ENCODE measurements at places on chromosomes 2 and 18. TPM values are rescaled to one million over a fixed set of nuclear protein-coding genes. Genes with fewer than 3 reads are reported as not detected.
A peak's percentile ranks its signal among the peaks of the same experiment; 100 is the strongest.

DNA sequence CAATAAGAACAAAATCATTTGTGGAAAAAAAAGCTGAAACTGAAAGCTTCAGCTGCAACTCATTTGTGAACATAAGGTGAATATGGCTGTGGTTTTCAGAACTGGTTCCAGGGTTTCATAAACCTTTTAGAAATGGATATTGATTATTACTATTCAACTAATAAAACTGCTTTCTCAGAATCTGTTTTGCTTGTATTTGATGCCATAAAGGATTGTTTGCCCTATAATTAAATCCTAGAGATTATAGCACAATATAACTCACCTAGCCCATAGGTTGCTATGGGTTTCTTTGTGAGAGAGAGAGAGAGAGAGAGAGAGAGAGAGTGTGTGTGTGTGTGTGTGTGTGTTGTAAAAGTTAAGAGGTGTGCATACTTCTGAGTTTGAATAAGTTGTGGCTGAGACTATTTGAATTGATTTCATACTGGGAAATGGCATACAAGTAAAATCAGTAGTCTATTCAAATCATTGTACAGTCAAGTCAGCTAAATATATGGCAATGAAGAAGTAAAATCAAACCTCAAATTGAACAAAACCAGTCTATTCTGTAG is 339.2 kb downstream of the ARHGAP15 start:
- no peak for DNase-seq

DNA sequence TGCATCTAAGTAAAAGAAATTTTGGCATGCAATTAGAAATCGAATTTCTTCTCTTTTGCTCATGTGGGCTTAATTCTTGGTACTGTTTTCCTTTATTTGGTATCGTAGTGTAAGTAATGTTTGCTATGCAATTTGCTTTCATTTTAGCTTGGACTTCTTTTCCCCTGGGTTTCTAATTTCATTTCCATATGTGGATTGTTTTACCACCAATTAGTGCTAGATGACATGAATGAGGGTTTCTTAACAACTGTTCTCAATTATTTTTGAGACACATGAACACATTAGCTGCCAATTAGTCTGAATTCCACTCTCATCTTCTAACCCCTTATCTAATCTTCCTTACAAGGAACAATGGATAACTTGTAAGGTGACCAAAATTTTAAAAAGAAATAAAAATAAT is 1047.2 kb upstream of the PIK3C3 start:
- DNase-seq: no peak

GRCh38 chr2:241885291-241885945 is 15.9 kb downstream of the RTP5 start:
- DNase-seq: peak; percentile 46

DNA sequence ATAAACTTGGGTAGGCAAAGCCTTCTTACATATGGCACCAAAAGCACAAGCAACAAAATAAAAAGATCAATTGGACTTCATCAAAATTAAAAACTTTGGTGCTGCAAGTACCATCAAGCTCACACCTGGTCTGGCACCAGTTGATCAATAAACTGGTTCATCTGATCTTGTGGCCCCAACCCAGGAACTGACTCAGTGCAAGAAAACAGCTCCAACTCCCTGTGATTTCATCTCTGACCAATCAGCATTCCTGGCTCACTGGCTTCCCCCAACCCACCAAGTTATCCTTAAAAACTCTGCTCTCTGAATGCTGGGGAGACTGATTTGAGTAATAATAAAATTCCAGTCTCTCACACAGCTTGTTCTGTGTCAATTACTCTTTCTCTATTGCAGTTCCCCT is 8.4 kb downstream of the EPG5 start:
- no peak for DNase-seq

GRCh38 chr2:208269091-208269490 is 3.0 kb downstream of the PIKFYVE start:
- DNase-seq: no peak

MAP4K4 gene
- 79.7 TPM for total RNA-seq

DNA sequence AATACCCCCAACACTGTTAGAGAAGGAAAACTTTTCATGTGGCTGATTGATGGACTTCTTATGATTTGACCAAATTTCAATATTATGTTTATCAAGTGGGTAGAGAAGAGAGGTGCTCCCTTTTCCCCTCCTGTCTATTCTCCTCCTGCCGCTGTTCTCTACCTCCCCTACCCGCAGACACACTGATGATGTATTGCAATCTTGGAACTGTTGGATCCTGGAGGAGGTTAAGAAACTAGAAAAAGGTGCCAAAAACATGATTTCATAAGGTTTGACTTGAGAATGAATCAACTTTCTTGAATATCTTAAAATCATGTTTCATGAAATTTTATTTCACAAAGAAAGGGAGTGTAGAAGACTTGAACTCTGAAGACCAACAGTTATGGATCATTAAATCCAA is 125.8 kb downstream of the MEIS1 start:
- DNase-seq: no peak

MROH2A gene
- not detected for total RNA-seq

DNA sequence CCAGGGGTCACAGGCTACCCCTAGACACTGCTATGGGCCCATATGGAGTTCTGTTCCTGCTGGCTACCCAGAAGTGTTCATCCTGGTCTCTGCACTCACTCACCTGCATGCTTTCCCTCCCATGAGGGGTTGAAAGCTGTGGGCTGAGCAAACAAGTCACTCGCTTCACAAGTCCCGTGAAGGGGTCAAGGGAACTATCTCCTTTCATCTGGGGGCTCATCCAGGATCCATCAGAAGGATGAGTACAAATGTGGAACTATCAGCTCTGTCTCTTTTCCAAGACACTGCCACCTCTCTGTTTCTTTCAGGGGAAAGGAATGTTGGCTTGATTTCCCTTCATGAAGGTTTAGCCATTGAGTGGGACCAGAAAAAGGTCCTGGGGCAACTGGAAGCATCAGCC is 21.7 kb downstream of the SULT1C4 start:
- no peak for DNase-seq

YES1 gene
- total RNA-seq: 86.2 TPM

GRCh38 chr2:189485146-189485545 is 43.9 kb downstream of the WDR75 start:
- DNase-seq: peak; percentile 49

- no peak for DNase-seq
These were observed 23.9 kb downstream of the CALCRL start for GRCh38 chr2:187424146-187424545.

- DNase-seq: no peak
These were observed 809.0 kb downstream of the BCL11A start for GRCh38 chr2:59744436-59744835.

DNA sequence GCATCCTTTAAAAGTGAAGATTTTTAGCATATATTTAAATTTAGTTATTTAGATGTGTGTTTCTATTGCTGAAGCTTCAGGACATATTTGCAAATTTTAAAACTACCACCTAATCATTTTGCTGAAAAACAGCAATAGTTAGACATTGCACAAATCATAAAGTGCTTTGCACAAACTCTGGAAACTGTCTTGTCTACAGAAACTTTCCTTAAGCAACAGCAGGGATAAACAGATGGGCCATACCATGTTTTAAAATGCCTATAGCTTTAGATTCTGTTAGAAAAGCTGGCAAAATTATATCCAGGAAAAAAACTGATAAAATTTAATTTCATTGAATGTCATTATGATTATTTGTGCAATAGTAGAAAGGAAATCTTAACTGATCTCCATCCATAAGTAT is 1313.9 kb upstream of the ACVR2A start:
- DNase-seq: peak; percentile 19

GRCh38 chr18:74083557-74083952 is 64.1 kb downstream of the FBXO15 start:
- DNase-seq: no peak

DNA sequence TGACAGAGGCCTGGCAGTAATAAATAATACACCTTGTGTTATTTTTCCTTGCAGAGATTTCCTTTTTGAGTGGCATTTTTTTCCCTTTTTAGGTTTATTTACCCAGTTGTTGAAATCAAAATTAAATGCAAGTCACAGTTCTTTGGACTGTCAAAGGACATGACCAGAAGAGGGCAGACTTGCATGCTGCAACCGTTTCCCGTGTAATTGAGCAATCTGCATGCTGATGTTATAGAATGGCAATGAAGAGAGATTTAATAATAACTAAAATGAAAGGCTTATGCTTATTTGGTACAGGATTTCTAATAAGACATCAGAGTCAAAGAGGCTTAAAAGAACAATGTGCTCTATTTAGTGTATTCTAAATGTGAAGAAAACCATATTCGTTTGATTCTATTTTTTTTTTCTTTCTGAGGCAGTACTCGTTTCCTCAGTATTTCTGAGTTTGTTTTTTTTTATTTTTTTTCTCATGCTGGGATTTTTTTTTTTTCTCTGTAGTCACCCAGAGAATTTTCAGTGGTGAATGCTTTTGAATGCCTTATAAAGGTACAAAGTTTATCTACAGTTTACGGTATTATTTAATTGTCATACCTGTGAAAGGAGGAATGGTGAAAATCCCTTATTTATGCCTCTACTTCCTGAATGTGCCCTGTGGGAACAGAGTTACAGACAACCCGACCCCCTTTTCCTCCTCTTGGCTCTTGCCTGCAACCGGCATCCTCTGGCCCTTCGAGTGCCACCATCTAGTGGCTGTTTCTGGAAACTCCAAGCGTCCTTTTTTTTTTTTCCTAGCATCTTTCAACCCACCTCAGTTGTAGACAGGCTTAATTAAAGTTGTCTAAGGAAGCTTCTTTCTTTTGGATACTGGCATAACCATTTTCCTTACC is 368.5 kb downstream of the LRRTM1 start:
- DNase-seq: peak; percentile 76

- DNase-seq: no peak
These were observed 109.3 kb downstream of the FHOD3 start for GRCh38 chr18:36406805-36407204.

GRCh38 chr2:151560289-151560688 is 150.6 kb downstream of the RIF1 start:
- peak; percentile 89 for DNase-seq

- no peak for DNase-seq
These were observed 207.6 kb upstream of the CCDC150 start for GRCh38 chr2:196431957-196432356.

GRCh38 chr2:128421861-128422311 is 103.2 kb upstream of the HS6ST1 start:
- no peak for DNase-seq

GRCh38 chr18:73409242-73409641 is 541.5 kb upstream of the NETO1 start:
- DNase-seq: no peak

FSHR gene
- total RNA-seq: not detected

DNA sequence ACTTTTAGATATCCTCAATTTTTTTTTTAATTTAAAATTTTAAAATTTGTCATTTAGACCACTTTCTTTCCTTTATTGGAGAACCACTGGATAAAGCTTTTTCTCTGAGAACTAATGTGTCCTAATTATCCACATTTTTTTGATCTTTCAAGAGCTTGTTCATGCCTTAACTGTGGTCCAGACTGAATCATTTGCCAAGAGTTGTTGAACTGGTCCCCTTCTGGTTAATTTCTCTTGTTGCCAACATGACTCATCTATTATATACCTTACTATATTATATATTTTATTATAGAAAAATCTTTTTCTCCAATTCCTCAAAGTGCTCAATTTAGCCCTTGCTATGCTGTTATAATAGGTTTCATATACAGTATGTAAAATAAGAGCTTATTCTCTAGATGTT is 53.1 kb upstream of the TMEM87B start:
- DNase-seq: no peak

UGT1A4 gene
- not detected for total RNA-seq

GRCh38 chr2:203875471-203875870 is 7.9 kb downstream of the CTLA4 start:
- no peak for DNase-seq

- DNase-seq: no peak
These were observed 5.1 kb upstream of the DNAJC5G start for GRCh38 chr2:27270131-27270530.

GRCh38 chr18:59139291-59139614 is 431 bp upstream of the SEC11C start:
- no peak for DNase-seq

GRCh38 chr2:196130039-196130825 is 41.1 kb downstream of the STK17B start:
- DNase-seq: no peak

GRCh38 chr2:16661936-16662839 is 3.4 kb downstream of the CYRIA start:
- DNase-seq: no peak

GRCh38 chr18:58163004-58163590 is 119.1 kb downstream of the NEDD4L start:
- DNase-seq: no peak

GRCh38 chr2:31137211-31138036 is 816 bp downstream of the GALNT14 start:
- peak; percentile 14 for DNase-seq

PRKAG3 gene
- total RNA-seq: not detected

GRCh38 chr2:108594132-108594981 is 60.1 kb downstream of the LIMS1 start:
- DNase-seq: peak; percentile 62

- no peak for DNase-seq
These were observed 2.4 kb downstream of the OSR1 start for GRCh38 chr2:19355931-19356544.

- DNase-seq: peak; percentile 92
These were observed 26.0 kb upstream of the FOSL2 start for GRCh38 chr2:28366496-28367282.

DNA sequence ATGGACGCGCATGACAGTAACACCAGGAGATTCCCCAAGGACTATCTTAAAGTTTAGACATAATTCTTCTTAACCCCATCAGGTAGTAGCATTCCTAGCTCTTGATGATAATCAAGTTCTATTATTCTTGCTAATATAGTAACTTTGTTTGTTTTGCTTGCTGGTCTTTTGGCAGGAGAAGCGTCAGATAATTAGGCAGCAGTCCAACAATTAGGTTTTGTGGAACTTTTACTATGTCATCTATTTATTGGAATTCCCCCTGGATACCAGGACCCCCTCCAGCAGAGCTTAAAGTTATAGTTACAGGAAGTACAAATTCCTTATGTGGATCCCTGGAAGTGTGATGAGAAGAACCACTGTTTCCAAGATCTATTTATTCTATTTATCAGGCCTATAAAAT is 1138.0 kb upstream of the FAM98A start:
- DNase-seq: no peak

DNA sequence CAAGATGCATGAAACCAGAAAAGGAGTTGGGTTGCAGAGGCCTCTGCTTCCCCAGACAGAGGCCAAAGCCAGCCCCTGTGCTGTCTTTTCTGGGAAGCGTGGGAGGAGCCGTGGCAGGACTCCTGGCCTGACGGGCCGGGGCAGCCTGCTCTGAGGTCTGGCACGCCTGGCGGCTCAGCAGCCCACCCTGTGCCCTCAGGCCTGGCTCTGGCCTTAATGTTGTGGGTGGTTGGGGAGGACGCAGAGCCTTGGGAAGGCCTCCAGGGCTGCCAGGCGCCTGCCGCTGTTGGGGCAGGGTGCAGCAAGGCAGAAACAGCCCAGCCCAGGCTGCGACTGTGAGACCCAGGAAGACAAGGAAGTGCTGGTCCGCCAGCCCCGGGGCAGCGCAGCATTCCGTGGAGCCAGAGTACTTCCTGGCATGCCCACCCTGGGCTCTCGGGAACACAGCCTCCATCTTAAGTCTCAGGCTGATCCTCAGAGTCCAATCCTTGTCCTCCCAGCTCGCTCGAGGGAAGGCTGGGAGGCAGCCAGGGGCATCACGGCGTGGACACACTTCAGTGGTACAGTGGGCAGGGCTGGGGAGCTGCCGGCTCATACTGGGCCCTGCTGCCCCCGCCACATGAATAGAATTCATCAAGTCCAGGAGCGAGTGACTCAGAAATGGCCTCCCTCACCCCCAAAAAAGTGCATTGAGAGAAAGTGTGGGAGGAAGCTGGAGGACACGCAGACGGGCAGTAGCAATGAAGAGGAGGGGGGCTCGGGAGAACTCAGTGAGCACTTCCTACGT is 72.6 kb downstream of the EMX1 start:
- DNase-seq: peak; percentile 41

GRCh38 chr2:222563106-222563718 is 92.7 kb downstream of the FARSB start:
- DNase-seq: no peak
